ENCODE measurements at places on chromosomes 1 and 21.

DNA sequence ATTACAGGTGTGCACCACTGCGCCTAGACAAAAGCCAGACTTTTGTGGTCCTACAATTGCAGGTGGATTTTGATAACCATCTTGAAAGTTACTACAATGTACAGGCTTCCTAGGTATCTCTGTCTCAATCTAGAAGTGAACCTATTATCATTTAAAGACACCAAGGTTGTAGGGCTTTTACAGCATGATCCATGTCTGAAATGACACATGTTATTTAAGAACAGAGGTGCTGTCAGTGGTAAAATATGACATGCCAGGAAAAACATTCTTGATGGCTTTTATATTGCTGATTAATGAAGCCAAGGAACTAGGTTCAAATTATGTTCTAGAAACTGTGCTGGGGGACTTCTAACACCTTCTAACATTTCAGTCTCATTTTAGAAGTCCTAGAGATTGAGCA lies 253.1 kb downstream of the SDCCAG8 start:
- DNase-seq, result no peak

- no peak for DNase-seq
Measured at GRCh38 chr1:200037501-200037900, 10.0 kb downstream of the NR5A2 start.

GRCh38 chr1:233278631-233279030 lies 16.9 kb downstream of the PCNX2 start:
- no peak for DNase-seq

DNA sequence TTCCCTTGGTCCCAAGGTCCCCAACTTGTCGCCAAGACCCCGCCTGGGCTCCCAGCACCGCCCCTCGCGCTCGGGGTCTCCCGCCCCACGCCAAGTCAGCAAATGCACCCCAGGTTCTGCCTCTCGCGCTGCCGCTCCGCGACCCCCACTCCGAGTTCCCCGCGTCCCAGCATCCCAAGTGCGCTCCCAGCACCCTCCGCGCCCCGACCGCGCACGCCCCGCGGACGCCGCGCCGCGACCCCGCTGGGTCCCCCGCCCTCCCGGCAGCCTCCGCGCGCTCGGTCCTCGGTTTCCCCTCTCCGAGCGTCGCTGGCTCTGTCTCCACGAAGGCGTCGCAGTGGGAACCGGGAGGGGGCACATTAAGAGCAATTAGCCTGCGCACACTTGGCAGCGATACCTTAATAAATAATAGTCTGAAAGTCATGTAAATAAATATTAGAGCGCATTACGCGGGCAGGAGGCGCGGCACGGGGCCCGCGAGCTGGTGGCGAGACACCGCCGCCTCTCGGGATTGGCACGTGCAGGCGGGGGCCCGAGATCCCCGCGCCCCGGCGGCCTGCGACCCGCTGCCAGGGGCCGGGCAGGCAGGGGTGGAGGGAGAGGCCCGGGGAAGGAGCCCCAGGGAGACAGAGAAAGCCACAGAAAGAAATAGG lies 75.9 kb downstream of the VWA5B1 start:
- DNase-seq, result no peak

DNA sequence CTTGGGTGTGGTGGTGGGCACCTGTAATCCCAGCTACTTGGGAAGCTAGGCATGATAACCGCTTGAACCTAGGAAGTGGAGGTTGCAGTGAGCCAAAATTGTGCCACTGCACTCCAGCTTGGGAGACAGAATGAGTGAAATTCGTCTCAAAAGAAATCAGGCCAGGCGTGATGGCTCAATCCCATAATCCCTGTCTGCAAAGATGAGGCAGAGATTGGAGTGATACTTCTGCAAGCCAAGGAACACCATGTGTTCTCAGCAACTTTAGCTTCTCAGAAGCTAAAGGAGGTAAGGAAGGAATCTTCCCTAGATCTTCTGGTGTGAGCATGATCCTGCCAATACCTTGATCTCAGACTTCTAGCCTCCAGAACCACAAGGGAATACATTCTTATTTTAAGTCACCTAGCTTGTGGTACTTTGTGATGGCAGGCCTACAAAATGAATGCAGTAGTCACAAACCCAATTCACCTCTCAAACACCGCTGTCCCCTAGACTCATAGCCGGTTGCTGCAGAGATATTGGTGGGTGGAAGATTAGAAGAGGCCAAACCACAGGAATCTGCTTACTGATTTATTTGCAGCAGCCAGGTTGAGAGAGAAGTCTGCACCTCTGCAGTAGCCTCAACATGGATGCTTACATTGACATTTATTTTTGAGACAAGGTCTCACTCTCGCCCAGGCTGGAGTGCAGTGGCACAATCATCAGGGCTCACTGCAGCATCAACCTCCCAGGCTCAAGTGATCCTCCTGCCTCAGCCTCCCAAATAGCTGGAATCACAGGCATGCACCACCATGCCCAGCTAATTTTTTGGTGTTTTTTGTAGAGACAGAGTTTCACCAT lies 18.6 kb downstream of the L1TD1 start:
- no peak for DNase-seq

GRCh38 chr1:55916481-55916880 lies 662.9 kb downstream of the PLPP3 start:
- no peak for DNase-seq

GRCh38 chr1:33615546-33615945 lies 143.1 kb downstream of the ZSCAN20 start:
- DNase-seq, result no peak

GRCh38 chr1:66370462-66370971 lies 163.4 kb upstream of the SGIP1 start:
- no peak for DNase-seq

- DNase-seq, result no peak
Measured at GRCh38 chr1:186297439-186298045, 77.5 kb downstream of the TPR start.

DNA sequence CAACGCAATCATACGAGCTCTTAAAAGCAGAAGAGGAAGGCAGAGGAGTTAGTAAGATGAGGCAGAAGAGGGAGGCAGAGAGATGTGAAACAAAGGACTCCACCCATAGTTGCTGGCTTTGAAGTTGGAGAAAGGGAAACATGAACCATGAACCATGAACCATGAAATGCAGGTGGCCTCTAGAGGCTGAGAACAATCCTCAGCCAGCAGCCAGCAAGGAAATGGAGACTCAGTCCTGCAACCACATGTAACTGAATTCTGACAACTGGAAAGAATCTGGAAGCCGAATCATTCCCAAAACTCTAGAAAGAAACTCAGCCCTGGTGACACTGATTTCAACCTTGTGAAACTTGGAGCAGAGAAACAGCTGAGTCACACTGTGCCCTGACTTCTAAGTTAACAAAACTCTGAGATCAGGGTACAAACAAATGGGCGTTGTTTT lies 10.1 kb downstream of the DIPK1A start:
- peak; percentile 44 for DNase-seq

- no peak for DNase-seq
Measured at GRCh38 chr1:162939035-162939434, 78.1 kb upstream of the CCDC190 start.

- no peak for DNase-seq
Measured at GRCh38 chr1:193588311-193589082, 402.1 kb upstream of the B3GALT2 start.

DNA sequence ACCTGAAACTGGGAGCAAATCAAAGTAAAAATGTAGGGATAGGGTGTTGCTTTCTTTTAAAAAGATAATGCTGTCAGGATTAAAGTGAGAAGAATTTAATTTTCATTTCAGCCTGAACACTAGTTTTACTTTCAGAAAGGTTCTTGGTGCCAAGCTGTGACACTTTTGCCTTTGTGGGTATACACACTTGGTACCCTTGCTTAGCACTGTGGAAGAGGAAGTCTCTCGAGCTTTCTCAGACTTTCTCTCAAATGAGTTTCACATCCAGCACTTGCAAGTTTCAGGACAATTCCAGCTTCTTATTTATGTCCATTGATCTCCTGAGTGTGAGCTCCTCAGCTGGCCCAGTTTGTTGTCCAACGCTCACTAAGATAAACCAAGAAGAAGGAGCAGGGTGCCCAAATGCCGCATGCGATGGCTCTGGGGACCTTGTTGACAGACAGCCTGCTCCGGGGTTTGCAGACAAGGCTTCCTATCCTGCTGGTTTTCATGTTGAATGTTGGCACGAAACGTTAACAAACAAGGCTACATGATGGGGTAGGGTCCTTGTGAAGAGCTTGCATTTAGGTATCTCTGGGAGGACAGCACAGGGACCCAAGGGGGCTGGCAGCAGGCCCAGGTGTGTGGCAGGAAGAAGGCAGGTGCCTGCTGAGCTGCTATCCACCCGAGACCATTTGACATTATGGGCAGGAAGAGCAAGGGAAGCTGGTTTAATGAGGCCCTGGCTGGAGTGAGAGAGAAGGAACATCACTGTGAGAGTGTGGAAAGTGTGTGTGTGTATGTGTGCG lies 79.7 kb downstream of the POFUT2 start:
- no peak for DNase-seq

GRCh38 chr1:170664828-170665612 lies 1.1 kb downstream of the PRRX1 start:
- no peak for DNase-seq

DNA sequence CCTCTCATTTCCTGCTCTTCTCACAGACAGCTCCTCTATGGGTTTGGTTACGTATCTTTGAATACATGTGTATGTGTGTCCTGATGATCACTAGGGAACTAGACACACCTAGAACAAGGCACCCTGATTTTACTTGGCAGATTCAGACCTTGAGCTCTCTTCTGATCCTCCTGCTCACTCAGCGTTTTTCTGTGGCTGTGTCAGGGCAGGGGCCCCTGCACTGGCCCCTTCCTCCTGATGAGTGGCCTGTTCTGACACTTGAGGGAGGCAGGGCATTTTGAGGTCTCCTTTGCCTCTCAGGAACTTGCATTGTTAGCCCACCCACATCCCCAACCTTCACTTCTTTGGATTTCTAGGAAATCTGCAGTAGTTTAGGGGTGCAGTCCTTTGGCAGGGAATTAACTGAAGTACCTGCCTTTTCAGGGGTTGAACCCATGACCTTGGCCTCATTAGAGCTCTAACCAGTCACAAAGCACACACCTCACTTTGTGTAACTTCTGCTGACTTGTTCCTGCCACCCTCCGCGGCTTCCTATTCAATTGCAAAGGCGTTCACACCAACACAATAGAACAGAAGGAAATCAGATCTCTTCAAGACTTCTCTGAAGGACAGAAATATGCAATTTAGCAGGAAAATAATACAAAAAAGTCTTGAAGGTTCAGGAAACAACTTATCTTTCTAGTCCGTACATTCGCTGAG lies 8.8 kb downstream of the SMYD2 start:
- no peak for DNase-seq

GRCh38 chr1:230348386-230349019 lies 77.6 kb downstream of the PGBD5 start:
- no peak for DNase-seq

- DNase-seq, result peak; percentile 98
Measured at GRCh38 chr1:1919304-1920056, 401 bp upstream of the TMEM52 start.

- DNase-seq, result no peak
Measured at GRCh38 chr1:194068446-194069167, 882.2 kb upstream of the B3GALT2 start.

DNA sequence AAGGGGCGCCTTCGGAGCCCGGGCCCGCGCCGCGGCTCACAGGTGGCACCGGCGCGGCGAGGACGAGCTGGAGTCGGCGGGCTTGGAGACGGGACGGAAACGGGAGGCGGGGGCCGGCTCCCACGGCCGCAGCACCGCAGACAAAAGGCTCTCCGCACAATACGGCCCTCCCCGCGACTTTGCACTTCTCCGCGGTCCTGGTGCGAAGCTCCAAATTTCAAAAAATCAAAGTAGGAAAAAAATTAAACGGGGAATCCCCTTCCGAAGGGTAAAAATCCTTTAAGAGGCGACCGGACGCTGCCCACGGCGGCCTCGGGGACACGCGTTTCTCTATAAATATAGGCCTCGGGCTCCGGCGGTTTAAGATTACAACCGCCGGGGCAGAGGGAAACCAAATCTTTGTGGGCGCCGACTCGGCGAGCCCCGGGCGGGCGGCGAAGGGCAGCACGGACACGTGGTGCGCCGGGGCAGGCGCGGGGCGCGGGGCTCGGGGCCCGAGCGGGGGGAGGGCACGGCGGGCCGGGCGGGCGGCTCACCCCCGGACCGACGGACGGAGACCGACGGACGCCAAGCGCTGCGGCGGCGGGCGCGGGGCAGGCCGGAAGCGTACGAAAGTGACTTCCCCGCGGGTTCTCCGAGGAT lies 453 bp downstream of the PABPC4 start:
- no peak for DNase-seq

- DNase-seq, result no peak
Measured at GRCh38 chr1:226041419-226041818, 21.1 kb upstream of the H3-3A start.

DNA sequence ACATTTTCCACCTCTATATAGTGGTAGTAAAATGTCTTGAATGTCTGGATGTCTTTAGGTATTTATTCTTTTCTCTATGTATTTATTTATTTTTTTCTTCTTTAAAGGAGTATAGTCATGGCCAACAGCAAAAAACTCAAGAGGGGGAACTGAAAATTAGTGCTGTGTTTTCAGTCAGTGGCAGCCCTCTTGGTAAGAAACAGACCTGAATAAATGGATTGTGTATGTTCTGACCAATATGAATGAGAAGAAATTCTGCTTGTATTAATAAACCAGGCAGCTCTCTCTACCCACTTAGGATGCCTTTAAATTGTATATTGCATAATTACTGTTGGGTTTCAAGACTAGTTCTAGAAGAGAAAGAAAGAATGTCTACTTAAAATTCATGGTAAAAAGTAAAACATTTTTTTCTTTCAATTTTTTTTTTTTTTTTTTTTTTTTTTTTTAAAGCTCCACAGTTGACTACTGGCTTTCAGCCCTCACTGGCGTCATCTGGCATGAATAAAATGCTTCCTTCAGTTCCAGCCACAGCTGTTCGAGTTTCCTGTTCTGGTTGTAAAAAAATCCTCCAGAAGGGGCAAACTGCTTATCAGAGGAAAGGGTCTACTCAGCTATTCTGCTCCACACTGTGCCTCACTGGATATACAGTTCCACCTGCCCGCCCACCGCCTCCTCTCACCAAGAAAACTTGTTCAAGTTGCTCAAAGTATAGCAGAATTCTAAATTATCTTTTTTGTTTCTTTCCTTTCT lies 101.6 kb downstream of the ZMYM4 start:
- no peak for DNase-seq

GRCh38 chr1:54968551-54968950 lies 11.9 kb upstream of the TMEM61 start:
- no peak for DNase-seq

DNA sequence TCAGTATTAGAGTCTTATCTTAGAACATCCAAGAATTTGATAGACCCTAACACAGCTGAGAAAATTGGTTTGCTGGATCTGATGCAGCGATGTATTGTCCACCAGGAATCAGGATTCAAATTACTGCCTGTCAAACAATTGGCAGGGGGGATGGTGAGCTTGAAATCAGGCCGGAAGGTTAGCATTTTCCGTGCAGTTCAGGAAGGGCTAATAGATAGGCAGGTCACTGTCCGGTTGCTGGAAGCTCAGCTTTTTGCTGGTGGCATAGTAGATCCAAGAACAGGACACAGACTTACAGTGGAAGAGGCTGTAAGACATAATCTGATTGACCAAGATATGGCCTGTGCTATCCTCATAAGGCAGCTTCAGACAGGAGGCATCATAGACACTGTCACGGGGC lies 127.2 kb downstream of the MACF1 start:
- DNase-seq, result no peak

GRCh38 chr1:235864931-235865525 lies 1.7 kb downstream of the LYST start:
- no peak for DNase-seq

Measured in lower leg skin (tissue), 4 donors.